T1000 (cell line): ENCODE measurements at places on chromosomes 6 and 20.
A peak's percentile ranks its signal among the peaks of the same experiment; 100 is the strongest.

- peak; percentile 23 for DNase-seq
Measured at GRCh38 chr20:16528078-16528477, 45.2 kb downstream of the KIF16B start.

GRCh38 chr6:139551376-139551775 lies 176.9 kb upstream of the CITED2 start:
- no peak for DNase-seq

- no peak for DNase-seq
Measured at GRCh38 chr6:4521070-4521469, 255.1 kb upstream of the CDYL start.

DNA sequence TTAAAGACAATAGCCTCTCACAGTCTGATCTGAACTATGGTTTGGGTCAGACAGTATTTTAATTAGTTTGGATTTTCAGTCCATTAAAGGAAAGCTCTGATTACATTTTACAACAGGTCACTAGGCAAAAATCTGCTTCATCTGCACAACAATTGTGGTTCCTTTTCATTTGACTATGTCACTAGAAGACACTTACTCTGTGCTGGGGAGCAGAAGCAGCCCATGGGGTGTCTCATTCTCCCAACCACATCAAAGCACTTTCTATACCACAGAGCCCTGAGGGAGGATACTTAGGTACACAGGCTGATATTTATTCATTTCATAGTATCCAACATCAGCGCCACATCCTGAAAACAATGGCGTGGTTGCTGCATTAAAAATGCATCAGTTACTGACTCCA lies 36.6 kb upstream of the HDAC2 start:
- peak; percentile 5 for DNase-seq
